ENCODE measurements at places on chromosomes 6 and 20.

DNA sequence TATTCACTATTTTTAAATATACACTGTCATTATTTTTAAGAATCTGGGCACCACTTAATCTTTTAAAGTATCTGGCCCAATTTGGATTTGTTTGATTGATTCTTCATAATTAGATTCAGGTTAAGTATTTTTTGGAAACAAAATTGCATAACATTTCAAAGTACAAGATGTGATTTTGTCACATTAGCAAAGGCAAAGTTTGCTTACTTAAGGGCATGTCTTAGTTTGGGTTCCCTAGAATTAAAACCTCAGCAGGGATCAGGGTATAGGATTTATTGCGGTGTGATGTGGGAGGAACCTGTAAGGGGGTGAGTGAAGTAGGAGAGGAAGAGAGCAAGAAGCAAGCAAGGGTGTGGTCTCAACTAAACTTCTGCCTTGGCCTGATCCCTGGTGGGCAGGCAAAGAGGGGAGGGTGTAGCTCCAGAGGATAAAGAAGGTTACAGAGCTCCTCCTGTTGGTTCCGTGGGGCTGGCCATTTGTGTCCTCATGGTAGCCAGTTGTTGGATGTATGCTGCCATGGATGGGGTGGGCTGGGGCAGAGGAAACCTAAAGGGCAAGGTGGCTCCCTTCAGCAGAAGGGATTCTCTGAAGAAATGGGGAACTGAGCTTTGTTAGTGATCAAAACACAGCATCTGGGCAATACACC, 668.7 kb upstream of the SLC35B3 start:
- DNase-seq = no peak

DNA sequence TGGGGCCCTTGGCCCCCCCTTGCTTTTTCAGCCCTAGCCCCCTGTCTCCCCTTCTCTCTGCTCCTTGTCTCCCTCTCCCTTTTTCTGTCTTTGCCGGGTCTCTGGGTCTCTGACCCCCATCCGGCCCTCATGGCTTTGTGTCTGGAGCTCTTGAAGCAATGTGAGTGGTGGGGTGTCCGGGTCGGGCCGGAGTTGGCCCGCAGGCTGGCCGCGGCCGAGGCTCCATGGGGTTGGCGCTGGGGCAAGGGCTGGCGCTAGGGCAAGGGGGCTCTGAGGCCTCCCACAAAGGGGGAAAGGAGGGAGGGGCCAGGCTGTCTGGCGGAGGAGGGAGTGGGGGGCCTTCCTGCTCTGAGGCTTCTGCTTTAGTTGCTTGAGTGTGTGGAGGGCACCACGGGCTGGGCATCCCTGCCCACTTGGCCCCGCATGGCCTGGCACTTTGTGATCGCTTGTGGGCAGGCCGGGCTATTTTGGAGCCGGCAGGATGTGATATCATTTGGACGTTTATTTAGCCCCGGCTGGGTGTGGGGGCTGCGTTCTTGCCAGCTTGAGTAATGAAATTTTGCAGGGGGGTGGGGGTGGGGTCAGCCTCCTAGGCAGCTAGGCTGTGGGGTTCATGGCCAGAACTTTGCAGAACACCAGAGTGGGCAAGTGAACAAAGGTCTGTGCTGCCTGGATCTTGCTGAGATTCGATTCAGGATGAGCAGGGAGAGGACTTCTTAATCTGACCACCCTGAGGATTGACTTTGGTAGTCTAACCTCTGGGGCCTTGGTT, 78.7 kb upstream of the MYL9 start:
- DNase-seq = no peak

DNA sequence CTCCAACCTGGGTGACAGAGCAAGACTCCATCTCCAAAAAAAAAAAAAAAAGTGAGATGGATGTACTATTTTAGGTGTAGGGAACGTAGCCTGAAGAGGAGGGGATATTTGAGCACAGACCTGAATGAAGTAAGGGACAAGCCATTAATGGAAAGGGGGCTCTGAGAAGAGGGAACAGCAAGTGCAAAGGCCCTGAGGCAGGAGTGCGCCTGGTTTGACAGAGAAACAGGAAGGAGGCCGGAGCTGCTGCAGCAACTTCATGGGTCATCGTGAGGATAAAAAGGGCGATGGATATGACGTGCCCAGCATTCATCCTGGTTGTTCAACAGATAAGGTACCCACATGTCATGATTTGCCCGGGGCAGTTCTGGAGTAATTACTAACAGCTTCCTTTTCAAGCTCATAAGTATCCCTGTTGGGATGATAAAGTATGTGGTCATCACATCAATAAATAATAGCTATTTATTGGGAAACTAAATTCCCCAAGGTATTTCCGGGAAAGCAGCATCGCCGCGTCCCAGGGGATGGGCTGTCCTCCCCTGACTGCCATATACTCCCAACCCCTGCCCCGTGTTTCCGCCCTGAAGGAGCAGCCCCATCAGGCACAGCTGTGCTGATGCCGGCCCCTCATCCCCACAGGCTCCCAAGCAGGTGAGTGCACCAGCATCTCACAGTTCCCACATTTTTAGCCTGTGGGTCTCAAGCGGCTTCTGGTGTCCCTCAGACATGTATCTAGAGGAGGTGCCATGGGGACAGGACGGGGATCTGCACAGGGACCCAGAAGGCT, 43.4 kb downstream of the DLGAP4 start:
- no peak for DNase-seq

DNA sequence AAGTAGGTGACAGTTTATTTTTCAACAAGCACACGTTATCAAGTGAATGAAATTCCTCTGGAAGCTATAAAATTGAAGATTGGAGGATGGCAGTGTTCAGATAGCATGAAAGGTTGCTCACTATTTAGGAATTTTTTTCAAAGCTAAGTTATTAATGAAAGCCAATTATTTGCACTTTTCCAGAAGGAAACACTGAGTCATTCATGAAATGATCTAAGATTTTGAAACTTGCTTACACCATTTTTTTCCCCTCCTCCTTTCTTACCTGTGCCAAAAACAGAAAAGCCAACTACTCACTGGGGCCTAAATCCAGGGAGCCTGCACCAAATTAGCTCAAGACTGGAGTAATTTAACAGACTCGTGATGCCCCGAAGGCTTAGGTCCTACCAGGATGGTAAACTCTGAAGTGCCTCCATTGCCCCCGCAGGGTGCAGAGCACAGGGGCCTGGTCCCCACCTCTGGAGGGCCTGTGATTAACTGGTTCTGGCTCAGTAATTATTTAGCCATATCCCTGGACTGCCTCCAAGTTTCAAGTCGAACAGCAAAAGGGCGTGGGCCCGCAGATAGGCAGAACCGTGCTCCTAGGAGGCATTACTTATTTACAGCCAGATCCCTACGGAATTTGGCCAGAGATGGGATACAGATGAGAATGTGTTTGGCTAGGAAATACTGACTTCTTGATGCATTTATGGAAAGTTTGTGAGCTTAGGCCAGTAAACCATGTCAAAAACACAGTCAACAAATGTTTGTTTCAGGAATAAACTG, 28.0 kb upstream of the ZNF217 start:
- no peak for DNase-seq

DNA sequence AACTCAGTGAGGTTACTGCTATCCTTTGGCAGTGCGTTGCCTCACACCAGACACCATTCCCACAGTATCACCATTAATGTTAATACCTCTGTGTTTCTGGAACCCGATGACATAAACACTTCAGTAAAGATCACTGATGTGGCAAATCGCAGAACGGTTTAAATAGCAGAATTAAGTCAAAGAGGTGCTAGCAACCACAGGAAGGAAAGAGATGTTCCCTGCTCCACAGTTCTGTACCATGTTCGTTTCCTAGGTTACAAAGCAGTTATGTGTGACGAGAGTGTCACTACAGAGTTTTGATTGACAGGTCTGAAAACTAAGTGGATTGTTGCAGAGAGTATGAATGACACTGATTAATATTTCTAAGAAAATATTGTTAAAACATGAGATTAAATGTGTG, 272.3 kb downstream of the KHDRBS2 start:
- no peak for DNase-seq

DNA sequence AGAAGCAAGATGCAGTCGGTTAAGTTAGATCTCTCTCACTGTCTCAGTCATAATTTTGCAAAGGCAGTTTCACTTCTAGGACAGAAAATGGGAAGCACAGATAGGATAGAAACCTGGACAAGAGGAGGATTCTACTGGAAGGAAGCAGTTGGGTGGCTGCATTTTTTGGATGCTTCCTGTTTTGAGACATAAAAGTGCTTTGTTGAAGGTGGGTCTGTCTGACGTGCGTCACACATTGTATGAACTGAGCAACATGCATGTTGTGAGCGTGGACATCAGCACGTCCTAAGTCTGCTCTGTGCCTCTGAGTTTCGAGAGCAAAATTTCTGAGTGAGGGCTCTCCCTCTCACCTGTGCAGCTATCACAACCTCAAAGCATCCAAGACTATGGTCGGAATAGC, 68.7 kb upstream of the SNX9 start:
- DNase-seq = no peak

DNA sequence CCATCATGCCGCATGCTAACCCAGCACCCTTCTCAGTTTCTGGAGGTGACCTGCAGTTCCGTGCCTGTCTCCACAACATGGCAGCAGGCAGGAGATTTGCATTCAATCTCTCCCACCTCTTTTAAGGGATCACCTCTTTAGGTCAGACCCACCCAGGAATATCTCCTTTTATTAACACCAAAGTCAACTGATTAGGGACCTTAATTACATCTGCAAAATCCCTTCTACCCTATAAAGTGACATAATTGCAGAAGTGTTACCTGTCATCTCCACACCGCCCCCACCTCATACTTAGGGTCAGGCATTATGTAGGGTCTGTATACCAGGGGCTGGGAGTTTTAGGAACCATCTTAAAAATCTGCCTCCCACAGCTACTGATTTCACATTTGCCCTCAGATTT, 267.5 kb downstream of the TMEM242 start:
- DNase-seq = no peak

- DNase-seq = no peak
These were observed 184.6 kb downstream of the ID4 start for GRCh38 chr6:20021795-20022194.

- DNase-seq = no peak
These were observed 138.9 kb upstream of the RALGAPA2 start for GRCh38 chr20:20851385-20851784.

DNA sequence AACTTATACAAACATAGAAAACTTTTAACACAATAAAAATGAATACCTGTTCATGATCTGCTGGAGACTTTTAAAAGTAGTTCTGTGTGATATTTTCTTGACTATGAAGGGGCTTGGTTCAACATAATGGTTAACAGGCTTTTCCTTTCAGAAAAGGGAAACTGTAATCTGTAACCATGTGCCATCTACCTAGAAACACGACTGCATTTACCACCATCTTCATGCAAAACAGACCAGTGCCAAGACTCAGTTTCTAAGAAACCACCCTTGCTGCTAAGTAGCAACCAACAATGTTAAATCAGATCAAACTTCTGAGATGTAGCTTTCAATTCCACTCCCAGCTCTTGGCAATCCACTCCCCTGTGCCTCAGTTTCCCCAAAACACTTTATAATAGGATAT, 15.7 kb downstream of the STAU1 start:
- DNase-seq = no peak

- no peak for DNase-seq
These were observed 228.0 kb downstream of the CD109 start for GRCh38 chr6:73923905-73924485.

GRCh38 chr6:157660414-157660813, 162.6 kb upstream of the SNX9 start:
- no peak for DNase-seq

DNA sequence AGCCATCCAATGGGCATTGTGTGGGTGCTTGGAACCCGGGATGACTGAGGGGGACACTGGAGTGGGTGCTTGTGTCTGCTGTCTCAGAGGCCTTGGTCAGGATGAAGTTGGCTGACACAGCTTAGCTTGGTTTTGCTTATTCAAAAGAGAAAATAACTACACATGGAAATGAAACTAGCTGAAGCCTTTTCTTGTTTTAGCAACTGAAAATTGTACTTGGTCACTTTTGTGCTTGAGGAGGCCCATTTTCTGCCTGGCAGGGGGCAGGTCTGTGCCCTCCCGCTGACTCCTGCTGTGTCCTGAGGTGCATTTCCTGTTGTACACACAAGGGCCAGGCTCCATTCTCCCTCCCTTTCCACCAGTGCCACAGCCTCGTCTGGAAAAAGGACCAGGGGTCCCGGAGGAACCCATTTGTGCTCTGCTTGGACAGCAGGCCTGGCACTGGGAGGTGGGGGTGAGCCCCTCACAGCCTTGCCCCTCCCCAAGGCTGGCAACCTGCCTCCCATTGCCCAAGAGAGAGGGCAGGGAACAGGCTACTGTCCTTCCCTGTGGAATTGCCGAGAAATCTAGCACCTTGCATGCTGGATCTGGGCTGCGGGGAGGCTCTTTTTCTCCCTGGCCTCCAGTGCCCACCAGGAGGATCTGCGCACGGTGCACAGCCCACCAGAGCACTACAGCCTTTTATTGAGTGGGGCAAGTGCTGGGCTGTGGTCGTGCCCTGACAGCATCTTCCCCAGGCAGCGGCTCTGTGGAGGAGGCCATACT, 49.4 kb downstream of the PYGB start:
- no peak for DNase-seq
